CD4-positive, alpha-beta T cell treated with Interleukin-21 for 1 hour (primary cell): ENCODE measurements at places on chromosomes 12 and 14.

DNA sequence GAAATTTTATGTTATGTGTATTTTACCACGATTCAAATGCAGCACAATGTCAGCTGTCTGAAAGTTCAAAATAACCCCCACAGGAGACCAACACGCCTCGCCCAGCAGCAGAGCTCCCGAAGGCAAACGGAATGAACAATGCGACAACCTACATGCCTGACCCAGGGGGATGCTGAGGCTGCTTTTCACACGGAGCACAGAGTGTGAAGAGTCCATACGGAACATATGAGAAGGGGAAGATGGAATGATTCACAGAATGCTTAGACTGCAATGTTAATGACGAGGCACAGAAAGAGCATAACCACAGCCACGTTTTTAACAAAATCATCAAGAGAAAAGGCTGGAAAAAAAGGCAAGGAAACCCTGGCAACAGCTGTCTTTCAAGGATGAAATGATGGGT lies 22.6 kb downstream of the ZFYVE21 start:
- no peak for DNase-seq

DNA sequence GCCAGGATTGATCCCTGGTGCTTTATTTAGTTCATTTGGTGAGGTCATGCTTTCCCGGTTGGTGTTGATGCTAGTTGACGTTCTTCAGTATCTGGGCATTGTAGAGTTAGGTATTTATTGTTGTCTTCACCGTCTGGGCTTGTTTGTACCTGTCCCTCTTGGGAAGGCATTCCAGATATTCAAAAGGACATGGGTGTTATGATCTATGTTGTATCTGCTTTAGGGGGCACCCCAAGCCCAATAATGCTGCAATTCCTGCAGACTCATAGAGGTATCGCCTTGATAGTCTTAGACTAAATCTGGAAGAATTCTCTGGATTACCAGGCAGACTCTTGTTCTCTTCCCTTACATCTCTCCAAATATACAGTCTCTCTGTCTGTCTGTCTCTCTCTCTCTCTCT lies 42.1 kb downstream of the AK7 start:
- no peak for DNase-seq

DNA sequence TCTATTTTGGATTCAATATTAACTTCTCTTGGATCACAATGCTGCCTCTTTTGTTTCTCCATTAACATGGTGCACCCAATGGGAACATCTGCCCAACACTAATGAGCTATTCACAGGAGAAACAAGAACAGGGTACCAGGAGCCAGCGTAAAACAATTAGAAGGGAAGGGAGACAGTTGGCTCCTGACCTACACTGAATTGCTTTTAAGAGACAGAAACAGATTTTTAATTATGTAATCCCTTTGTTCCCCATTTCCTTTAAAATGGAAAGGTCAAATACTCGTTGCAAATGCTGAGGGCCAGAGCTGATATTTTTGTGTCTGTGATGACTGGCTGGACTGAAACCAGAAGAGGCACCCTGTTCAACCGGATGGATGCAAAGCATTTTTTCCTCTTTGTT lies 108.3 kb downstream of the SEC23A start:
- DNase-seq = no peak

GRCh38 chr12:24979329-24979728 lies 30.4 kb upstream of the BCAT1 start:
- no peak for DNase-seq

DNA sequence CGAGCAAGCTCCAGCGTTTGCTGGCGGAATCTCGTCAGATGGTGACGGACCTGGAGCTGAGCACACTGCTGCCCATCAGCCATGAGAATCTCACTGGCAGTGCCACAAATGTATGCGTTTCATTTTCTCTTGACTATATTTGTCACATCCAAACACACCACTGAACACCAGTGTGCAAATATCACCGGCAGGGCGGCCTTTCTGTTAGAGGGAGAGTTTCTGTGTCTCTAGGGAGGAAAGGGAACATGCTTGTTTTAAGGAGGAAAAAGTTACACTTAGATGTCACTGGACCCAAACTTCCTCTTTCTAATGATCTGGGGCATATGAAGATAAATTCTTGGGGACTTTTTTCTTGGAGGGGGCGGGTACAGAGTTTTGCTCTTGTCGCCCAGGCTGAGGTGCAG lies 21.9 kb upstream of the HIP1R start:
- no peak for DNase-seq

GRCh38 chr12:12997156-12997555 lies 2.9 kb downstream of the HEBP1 start:
- DNase-seq = no peak

DNA sequence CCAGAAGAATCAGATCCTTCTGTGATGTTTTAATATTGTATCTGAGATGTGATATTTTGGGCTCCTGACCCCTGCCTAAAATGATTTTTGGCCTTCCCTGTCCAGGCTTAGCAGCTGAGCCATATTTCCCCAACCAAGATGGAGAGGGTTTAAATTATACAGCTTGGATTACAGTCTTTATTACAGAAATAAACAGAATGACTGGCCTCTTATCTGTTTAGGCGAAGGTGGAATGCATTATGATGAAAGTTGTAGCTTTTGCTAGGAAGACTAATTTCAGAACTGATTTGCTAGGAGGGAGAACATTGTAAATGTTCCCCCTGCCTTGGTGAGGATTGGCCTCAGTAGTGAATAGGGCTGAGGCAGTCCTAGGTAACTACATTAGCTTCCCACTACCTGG lies 23.3 kb downstream of the BMAL2 start:
- DNase-seq = no peak

DNA sequence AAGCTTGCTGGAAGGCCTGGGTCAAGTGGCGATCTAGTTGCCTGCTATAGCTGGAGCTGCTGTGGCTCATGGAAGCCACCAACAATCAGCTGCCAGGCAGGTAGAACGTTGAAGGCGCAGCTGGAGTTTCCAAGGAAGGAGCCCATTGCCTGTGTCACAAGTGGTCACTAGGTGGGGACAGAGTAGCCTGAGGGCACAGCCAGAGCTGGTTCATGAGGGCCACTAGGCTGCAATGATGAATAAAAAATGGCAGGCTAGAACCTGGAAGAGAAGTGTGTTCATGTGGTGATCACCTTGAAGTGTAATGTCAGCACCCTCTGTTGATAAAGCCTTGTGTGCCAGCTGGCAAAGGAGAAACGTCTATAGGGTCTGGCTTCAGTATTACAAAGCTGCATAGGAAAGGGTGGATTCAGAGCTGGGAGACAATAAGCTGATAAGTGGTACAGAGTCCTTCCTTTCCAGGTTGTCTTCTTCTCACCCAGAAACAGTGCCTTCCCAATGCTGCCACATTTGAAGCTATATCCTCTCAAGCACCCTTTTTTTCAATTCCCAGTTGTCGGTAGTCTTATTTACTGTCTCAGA lies 165.8 kb downstream of the EMP1 start:
- peak; percentile 15 for DNase-seq

DNA sequence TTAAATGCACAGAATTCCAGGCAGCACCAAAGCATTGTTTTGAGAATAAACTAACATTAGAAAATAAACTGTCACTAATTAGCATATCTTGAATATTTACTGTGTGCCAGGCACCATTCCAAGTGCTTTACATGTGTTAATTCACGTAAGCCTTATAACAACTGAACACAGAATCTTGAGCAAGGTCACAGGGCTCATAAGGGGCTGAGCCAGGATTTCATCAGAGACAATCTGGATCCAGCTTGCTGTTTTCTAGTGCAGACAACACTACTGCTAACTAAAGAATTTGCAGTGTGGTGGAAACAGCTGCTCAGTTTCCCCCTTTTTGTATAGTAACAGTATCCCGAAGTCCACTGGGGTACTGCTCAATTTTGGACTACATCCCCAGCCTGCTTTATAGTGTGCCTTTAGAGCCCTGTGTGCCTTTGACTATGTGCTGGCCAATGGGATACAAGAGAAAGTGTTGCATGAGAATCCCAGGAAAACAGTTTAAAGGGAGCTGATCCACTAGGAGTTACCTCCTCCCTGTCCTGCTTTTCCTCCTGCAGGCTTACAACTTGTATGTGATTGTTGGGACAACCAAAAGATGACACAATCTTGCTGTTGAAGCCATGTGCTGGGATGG lies 36.0 kb upstream of the RMST start:
- no peak for DNase-seq

DNA sequence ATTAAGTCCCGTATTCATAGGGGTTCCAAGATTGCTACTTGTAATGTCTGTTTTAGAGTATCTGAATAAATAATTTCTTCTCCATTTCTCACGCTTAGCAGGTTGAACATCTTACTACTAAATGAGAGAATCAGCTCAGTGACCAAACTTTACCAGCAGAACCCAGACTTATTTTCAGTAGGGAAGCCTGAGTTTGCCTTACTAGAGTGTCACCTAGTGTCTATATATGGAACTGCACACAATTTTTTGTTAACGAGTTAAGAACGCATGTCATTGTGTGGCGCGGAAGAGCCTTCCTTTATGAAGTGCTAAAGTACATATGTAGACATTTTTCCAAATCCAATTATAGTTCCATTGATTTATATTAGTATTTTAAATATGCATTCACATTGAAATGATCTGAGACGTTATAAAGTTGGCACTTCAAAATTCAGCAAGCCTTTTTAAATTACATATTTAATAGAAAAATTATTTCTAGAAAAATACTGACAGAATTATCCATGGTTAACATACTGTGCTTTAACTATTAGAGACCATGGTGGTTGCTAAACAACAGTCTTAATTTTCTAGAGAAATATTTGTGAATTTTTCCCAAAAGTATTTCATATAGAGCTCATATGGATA lies 88.3 kb downstream of the RPS29 start:
- DNase-seq = peak; percentile 63

DNA sequence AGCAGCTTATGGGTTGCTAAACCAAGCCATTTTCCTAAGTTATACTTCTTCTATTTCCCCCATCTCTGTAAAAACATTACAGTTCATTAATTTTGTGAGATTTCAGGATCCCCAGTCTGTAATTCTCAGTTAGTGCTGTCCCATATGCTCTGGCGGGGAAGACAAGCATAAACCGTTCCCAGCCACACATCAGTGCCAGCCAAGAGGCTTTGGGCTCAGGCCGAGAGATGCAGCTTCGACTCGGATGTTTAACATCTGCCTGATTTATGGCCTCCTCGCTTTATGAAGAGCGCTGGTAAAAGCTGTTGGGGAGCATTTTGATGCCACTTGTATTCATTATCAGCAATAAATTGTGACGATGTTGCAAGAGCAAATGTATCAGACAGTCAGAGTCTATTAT lies 349.1 kb upstream of the CCDC196 start:
- DNase-seq = no peak

DNA sequence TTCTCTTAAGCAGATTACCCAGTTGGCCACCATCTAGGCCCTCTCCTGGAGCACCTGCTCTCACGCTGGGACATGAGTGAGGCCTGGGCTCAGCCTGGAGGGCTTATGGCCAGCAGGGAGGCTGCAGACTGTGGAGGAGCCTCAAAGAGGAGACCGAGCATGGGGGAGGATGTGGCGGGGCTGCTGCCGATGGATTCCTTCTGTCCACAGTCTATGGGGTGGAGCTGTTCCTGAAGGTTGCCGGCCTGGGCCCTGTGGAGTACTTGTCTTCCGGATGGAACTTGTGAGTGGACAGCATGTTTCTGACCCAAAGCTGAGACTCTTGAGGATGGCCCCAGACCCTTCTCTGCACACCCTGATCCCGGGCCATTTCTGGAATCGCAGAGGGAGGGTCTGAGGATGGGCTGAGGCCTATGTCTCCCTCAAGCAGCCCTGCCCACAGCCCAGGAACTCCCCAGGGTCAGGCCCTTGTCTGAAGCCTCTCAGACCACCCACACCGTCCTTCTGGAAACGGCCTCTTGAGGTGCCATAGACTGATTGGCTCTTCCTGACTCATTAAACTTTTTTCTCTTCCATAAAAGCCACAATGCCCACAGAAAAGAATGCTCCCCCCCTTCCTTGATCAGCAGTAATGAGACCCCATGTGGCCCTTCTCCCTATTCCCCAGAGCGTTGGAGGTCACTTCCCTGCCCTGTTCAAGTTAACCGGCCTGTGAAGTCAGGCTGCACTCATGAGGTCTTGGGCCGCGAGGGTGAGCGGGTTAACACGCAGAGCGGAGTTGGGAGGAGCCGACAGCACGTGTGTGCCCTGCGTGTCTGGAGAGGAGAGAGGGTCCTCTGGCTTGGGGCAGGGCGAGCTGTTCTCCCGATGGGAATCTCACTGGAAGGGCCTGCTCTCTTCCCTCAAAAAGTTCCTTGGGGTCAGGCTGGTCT lies 49.0 kb downstream of the SLC8B1 start:
- DNase-seq = no peak

DNA sequence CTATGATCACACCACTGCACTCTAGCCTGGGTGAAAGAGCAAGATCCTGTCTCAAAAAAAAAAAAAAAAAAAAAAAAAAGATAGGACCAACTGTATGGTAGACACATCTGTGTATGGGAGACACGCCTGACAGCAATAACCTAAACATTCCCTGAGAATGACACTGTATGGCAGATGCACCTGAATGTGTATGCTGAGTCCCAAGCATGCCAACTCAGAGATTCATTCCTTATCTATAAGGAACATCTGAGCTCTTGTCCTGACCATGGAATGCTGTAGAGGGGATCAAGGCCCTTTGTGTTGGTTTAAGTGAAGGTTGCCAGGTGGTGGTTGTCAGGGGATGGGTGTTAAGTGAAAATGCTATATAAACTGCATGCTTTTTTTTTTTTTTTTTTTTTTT lies 19.2 kb upstream of the LGALS3 start:
- no peak for DNase-seq

DNA sequence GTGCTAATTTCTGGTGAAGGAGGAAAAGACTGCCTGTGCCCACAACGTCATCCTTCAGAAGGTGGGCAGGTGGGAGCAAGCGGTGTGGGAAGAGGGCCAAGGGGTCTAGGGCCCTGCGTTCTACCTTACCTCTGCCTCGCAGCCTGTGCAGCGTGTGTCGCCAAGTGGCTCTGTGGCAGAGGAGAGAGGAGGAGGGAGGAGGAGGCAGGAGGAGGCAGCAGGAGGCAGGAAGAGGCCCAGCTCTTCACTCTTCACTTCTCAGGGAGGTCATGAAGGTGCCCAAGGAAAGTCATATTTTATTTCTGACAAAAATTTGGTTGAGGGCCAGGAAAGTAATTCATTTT lies 177.9 kb downstream of the MYRFL start:
- no peak for DNase-seq

DNA sequence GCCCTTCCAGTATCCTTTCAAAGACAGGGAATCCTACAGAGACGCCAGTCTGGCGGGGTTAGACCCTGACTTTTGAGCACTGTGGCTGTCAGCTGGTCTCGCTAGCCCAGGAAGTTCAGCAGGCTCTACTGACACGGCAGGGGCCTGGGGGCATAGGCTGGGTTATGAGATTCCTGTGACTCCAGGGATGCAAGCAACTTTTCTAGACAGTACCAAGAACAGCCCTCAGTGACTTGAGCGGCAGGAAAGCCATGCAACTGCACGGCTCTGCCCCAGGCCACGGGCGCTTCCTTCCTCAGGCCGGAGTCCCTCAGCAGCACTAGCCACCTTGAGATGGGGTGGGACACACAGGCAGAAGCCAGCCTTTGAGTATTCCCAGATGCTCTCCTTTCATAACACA lies 5.1 kb upstream of the SIVA1 start:
- DNase-seq = no peak

- peak; percentile 4 for DNase-seq
These were observed 11.0 kb downstream of the HNRNPC start for GRCh38 chr14:21258005-21258888.

- peak; percentile 31 for DNase-seq
These were observed 100.8 kb downstream of the PPM1A start for GRCh38 chr14:60349663-60350365.

- DNase-seq = no peak
These were observed 12.5 kb downstream of the HSD17B6 start for GRCh38 chr12:56775638-56776037.
